Stimulated activated CD4-positive, alpha-beta T cell treated with anti-CD3 and anti-CD28 coated beads, Interleukin-2, amount 100 ng/mL, for 4 hours (primary cell): ENCODE measurements at places on chromosomes 2 and 18.

GRCh38 chr2:60629305-60629662, 75.8 kb upstream of the BCL11A start:
- no peak for DNase-seq

DNA sequence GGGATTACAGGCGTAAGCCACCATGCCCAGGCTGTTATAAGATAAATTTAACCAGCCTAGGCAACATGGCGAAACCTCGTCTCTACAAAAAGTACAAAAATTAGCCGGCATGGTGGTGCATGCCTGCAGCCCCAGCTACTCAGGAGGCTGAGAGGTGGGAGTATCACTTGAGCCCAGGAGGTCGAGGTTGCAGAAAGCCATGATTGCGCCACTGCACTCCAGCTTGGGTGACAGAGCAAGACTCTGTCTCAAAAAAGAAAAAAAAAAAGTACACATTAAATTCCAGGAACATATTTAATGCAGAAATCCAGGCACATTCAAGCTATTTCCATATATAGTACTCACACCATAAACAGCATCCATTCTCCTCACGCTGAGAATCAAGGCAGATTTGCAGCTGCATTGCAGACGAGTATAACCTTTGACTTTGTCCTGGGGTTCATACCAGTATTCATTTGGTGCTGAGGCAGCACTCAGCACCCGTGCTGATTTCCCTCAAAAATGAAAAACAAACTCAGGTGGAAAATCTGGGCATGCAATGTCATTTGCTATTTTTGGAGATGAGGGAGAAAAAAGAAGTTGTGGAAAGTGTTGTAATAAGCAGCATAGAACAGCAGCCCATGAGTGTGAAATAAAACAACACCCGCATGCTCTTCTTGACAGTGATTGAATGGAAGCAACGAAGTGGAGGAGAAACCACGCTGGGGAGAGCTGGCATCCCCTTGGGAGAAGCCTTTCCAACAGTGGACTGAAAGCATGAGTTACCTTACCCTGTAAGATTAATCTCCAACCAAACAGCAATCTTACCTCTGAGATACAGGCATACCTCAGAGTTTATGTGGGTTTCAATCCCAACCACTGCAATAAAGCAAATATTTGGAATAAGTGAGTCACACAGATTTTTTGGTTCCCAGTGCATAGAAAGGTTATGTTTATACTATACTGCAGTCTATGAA, 46.8 kb upstream of the ANXA4 start:
- no peak for DNase-seq

DNA sequence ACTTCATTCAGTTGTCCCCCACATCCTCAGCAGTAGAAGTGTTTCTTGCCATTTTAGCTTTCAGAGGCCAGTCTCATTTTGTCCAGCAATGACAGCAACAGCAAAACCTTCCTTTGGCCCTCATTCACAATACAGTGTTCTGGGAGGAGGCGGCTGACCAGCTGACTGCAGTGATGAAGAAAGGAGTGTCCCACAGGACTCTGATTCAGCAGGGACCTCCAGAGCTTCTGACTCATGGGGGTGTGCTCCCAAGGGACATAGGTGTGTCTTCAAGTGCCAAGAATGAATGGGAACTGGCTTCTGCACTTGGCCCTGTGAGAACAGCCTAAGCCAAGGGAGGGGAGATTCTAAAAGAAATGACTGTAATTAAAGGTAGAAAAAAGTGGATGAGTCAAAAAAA, 147.0 kb upstream of the PELI1 start:
- no peak for DNase-seq

- DNase-seq = no peak
Observed at GRCh38 chr2:88626171-88627054, 851 bp downstream of the EIF2AK3 start.

DNA sequence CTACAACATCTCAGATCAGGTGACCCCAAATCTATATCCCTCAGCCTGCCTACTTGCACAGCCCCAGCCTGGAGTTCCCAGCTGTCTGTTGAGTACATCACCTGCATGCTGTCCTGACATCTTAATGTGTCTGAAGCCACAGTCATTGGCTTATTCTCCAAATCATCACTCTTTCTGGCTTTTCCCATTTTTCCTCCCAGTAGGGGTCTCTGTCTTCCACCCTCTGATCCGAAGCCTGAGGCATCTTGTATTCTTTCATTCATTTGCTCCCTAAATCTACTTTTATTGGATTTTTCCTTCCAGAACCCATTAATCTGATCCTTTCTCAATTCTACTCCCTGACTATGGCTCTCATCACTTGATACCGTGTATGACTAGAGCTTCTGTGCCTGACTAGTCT, 332.9 kb upstream of the DCC start:
- DNase-seq = no peak

- no peak for DNase-seq
Observed at GRCh38 chr2:231680992-231681852, 27.1 kb upstream of the PTMA start.

GRCh38 chr2:126668254-126668653, 12.3 kb downstream of the GYPC start:
- no peak for DNase-seq

- DNase-seq = peak; percentile 16
Observed at GRCh38 chr2:176174824-176175708, 13.4 kb upstream of the HOXD1 start.

GRCh38 chr2:54579682-54580620, 123.8 kb downstream of the SPTBN1 start:
- DNase-seq = no peak

DNA sequence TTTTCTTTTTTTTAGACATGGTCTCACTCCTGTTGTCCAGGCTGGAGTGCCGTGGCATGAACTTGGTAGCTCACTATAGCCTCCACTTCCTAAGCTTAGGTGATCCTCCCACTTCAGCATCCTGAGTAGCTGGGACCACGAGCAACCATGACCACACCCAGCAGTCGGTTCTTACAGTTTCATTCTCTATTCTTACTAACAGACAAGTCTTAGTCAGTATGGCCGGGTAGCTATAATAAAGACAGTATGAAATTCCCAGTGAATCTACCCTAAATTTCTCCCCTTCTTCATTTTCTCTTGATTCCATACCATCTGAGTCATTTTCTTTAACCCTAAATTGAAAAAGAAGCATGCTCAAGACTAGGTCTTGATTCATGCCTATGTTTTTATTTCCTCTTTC, 775.3 kb upstream of the NRXN1 start:
- DNase-seq = no peak

- no peak for DNase-seq
Observed at GRCh38 chr2:152355409-152355831, 20.4 kb downstream of the FMNL2 start.

DNA sequence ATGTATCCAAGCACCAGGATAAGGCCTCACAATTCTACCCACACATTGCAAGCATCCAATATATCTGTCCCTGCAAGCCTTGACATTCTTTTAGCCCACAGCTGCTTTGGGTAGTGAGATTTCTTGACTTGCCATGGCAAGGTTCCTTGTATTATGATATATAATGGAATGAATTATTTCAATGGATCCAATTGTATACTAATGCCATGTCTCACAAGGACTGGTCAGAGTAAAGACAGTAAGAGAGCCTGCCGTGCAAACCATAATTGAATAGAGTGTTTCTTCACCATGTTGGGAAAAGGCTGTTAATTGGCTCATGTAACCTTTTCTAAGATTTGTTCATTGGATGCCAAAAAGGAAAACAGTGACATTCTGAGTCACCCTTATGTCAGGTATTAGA, 64.3 kb upstream of the RBBP8 start:
- no peak for DNase-seq

- DNase-seq = no peak
Observed at GRCh38 chr2:179455824-179456223, 191.2 kb upstream of the SESTD1 start.

DNA sequence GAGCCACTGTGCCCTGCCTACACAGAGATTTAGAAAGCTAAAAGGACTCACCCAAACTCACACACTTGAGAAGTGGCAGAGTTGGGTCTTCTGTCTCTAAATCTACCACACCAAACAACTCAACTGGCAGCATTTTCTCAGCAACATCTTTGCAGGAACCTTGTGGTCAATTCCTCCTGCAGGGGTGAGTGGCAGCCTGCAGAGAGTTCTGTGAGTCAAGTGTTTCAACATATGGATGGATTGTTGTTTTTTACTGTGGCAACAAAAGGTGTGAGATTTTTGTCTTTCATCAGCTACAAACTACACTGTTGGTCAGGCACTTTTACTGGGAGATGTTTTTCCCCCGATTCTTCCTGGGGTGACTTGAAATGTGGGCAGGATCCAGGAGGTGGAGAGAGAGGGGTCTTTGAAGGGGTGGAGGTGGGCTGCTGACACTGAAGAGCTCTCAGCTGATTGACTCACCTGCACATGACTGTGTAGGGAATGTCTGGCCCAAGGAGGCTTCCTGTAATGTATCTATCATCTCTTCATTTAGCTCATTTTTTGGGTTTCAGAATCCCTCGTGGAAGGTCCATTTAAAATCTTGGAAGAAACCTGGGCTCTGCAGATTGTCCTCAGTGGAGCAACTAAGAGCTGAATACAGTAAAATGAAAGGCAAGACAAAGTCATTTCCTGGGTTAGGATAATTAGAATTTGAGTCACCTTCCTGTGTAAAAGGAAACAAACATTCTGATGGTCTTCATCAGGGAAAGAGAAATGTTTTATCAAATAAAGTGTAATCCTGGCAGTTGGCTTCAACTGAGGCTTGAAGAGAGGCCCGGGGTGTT, 98.6 kb downstream of the MSH2 start:
- DNase-seq = no peak

DNA sequence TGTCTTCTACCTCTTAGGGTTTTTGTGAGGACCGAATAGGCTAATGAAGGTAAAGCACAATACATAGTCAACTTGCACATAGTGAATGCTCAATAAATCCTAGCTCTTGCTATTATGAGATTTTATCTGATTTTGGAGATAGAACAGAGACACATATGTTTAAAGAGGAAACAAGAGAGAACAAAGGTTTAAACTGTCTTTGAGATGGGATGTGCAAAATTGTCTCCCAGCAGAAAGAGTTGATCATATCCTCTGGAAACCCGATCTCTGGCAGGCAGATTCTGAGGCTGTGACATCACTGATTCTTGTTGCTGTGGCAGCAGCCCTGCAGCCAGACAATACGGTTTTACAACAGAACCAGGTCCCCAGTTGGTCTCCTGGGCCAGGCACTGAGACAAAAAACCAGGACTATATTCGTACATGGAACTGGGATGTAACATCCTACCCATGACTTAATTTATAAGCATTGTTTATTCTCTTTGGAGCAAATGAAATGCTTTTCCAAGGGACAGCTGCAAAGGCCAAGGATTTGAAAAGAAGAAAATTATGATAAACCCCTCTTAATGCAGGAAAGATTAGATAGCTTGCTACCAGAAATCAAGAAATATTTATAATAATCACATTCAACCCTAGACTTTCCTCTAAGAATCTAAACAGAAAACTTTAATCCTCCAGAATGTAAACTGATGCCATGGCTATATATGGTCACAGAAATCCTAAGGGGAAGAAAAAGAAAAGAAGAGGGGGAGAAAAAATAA, 80.2 kb downstream of the SLC8A1 start:
- no peak for DNase-seq

DNA sequence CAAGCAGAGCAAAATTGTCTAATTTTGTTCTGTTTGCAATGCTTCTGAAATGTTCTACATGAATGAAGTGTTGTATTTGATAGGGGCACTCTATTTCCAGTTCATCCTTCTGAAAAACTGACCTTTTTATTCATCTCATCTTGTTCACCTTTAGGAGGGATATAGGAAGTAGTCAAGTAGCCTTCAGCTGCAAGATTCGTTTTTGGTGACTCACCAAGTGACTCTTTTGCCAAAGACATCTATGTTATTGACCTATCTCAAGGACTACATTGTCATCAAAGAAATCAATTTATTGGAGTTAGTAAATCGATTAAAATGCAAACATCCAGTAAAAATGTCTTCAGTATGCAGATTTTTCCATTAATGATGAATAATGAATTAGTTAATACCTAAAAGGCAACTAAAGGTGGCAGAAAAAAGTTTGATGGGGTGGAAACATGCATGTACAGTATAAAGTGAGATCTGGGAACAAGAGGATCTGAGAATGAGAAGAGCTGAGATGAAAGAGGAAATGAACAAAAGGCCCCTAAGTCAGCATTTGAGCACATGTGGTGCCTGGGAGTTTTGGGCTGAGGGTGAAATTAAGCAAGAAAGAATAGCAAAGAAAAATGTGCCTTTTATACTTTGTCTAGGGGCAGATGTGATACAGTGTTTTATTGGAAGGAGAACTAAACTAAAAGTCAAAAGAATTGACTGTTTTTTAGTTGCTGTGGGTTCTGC, 255.1 kb upstream of the LINC00305 start:
- no peak for DNase-seq

GRCh38 chr2:72883356-72883962, 3.7 kb upstream of the SPR start:
- DNase-seq = no peak

DNA sequence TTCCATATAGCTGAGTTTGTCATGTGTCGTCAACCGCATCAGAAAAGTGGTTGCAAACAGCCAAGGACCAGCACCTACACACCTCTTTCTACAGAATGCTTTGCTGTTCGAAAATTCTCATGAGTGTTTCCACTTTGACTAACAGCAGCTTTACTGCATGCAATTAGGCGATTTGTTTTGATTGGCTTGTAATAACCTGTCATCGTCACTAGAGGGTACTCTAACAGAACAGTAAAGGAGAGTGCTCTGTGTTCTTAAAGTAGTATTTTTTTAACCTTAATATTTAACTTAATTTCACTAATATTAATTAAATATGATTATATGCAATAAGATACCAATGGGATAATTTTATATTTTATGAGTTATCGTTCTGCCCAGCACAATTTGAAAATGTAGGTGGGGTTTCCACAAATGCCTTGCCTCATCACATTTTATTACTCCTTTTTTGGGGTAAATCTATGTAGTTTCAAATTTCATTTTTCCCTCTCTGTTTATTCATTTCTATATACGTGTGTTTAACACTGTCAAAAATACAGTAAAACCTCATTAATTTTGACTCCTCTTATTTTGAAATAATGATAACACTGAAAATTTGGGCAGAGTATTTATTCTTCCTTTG, 502.2 kb downstream of the NRXN1 start:
- DNase-seq = no peak

- DNase-seq = no peak
Observed at GRCh38 chr2:202090530-202090929, 17.5 kb downstream of the KIAA2012 start.

GRCh38 chr2:129765326-129765677, 214.2 kb upstream of the RAB6C start:
- no peak for DNase-seq

GRCh38 chr2:217573571-217573970, 429.2 kb downstream of the TNS1 start:
- no peak for DNase-seq

- no peak for DNase-seq
Observed at GRCh38 chr2:111046670-111047069, 74.0 kb upstream of the BCL2L11 start.

GRCh38 chr2:144356402-144356801, 163.5 kb downstream of the ZEB2 start:
- no peak for DNase-seq

DNA sequence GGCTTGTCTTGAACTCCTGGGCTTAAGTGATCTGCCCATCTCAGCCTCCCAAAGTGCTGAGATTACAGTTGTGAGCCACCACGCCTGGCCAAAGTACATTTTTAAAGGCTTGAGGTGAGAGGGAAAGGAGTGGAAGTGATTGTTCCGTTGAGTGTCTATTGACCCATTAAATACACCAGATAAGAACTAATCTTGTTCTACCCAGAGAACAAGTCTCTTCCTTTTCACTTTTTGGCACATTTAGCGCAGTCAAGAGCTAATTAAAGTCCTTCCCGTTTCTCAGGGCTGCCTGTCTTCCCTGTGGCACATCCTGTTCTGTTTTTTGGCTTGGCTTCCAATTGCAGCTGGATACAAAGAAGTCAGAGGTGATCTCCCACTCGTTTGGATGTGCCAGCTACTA, 172.3 kb downstream of the ALPK2 start:
- no peak for DNase-seq
